ENCODE measurements at places on chromosomes 2 and 18.

GRCh38 chr2:138373993-138374408 is 127.6 kb upstream of the SPOPL start:
- peak; percentile 47 for DNase-seq

DNA sequence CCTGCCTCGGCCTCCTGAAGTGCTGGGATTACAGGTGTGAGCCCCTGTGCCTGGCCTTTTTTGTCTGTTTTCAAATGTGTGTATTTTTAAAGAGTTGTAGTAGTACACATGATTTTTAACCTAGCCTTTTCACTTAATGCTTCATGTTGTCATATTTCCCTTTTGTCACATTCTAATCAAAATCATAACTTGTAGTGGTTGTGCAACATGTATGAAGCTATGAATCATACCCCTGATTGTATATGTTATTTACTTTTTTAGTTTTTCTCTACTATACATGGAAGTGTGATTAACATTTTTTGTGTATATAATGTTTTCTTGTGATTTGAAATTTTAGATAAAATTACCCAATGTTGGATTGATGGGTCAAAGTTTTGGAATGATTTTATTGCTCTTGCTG is 8.5 kb downstream of the GEN1 start:
- no peak for DNase-seq

GRCh38 chr2:216363221-216363620 is 9.1 kb downstream of the MARCHF4 start:
- DNase-seq = no peak

DNA sequence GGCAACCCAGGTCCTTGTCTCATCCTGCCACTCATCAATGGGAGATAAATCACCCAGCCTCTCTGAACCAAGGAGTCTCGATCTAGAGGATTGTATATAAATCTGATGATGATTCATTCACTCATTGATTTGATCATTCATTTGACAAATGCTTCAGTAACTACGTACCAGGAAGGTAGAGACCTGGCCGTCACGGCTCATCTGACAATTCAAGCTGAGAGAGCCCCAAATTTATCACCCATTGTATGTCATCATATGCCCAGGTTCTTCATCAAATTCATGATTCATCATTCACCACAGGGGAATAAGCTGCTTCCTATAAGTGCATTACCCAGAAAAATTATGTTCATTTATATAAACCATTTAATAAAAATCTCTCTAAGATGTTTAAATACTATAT is 116.9 kb downstream of the FAM161A start:
- DNase-seq = no peak

GRCh38 chr2:185318271-185318724 is 420.3 kb upstream of the FSIP2 start:
- no peak for DNase-seq

DNA sequence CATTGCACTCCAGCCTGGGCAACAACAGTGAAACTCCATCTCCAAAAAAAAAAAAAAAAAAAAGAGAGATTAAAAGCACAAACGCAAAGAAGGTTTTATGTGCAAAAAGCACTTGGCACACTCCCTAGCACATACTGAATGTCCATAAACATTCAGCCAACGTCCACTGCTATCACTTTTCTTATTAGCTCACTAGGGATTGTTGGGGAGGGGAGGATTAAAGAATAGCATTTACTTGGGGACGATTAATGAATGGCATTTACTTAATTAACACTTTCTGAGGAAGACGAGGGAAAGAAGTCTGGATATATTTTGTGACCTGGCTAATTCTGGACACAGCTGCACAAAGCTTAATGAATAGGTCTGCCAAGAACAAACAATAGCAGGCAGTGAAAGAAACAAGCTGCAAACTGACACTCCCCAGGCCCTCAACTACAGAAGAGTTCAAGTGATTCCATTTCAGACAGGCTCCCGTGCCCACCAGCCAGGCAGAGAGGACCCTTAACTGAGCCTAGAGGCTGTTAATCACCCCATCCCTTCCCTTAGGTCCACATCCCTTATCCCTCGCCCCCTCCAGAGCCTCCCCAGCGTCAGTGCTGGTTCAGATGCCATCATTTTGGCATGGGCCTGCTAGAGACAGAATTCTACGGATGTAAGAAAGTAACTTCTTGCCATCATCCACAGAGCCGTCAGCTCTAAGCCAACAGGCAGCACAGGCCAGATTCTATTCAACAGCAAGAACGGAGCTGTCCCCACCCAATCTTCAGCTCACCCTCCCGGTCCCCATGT is 7.4 kb downstream of the CYB5A start:
- no peak for DNase-seq

DNA sequence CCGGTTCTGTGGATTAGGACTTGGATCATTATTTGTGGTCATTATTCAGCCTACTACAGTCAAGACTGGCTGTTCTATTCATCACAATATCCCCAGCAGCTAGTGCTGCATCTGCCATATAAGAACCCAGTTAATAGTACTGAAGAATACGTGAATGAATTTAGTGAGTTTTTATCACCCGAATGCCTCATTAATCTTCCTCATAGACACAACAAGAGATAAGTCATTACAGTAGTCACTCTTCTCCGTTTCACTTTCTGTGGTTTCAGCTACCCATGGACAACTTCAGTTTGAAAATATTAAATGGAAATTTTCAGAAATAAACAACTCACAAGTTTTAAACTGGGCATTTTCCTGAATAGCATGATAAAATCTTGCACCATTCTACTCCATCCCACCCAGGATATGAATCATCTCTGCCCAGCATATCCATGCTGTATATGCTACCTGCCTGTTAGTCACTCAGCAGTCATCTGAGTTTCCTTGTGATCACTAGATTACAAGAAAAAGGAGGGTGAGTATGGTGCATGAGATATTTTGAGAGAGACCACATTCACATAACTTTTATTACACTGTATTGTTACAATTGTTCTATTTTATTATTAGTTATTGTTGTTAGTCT is 363.7 kb upstream of the CHAC2 start:
- no peak for DNase-seq

DNA sequence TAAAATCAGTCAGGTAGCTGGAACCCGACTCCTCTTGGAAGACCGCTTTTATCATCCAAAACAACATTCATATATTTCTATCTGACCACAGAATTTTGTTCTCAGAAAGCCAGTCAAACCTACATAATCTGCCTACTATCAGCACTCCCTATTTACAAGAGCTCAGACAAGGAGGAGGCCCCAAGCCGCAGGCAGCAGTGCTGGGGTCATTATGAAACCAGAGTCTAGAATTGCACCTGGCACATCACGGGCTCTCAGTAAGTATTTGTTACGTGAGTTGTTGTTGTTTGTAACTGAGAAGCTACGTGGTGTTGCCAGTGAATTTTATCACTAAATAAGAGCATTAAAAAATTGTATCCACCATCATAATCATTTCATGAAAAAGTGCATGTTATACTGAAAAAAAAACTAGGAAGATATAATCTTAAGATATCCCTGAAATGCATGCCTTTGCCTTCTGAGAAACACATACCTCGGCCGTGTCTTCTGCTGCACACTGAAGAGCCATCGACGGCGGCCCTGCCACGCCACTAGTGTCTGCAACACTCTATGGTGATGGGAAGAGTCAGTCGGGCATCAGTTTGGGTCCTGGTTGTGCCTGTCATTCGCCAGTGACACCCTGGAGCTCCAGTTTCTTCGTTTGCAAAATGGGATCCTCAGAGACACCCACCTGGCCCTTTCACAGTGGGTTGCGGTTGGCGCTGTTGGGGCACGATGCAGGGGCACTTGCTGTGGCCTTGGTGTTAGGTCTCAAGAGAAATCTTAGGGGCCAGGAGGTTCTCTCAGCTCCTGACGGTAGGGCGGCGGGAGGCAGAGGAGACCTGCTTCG is 505.9 kb downstream of the EIPR1 start:
- DNase-seq = no peak

DNA sequence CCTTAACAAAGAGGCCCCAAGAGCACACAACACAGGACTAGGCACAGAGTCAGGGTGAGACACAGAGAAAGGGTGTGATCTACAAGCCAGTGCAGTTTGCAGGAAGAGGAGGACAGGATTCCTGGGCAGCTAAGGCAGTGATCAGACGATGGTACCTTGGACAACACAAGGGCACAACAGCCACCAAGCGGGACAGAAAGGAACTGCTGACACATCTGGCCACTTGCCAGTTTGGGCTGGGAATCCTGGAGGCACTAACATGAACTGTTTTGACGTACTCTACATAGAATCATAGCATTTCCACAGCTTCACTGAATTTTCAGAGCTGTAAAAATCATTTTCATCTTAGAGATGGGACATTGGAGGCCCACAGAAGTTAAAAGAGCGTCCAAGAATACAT is 221.5 kb upstream of the SLC35G4 start:
- DNase-seq = peak; percentile 81
